ENCODE measurements at places on chromosomes 4 and X.

DNA sequence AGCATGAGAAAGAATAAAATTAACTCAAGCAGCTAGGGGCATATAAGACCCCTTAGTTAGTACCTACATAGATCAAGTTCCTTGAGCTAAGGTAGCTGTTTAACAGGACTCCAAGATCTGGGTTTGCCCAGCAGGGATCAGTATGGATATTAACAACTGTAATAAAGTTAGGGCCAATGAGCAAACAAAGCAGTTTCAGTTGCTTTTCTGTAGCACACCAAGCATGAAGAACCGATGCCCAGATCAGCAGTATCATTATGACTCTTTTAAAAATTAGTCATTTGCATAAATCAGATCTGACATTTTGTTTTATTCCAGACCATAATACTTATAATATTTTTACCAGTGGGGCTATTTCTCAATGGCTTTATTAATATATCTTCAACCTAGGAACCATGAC lies 80.9 kb downstream of the C4orf33 start:
- DNase-seq: no peak

DNA sequence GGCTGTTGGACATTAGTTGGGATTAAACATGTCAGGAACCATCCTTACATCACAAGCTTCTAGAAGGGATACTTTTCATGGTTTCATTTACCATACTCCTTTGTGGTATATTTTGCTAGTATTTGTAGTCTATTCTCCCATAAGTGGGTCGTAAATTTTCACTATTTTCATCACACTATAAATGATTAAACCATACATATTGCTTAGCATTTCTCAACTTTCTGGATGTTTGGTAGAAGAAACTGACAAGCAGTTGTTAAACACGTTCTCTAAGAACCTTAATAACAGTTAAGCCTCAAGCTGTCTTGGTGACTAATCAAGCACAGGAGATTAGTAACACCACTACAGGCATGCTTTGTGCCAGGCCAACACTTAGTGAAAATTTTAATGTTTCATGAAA lies 375.5 kb downstream of the NAF1 start:
- DNase-seq: no peak

DNA sequence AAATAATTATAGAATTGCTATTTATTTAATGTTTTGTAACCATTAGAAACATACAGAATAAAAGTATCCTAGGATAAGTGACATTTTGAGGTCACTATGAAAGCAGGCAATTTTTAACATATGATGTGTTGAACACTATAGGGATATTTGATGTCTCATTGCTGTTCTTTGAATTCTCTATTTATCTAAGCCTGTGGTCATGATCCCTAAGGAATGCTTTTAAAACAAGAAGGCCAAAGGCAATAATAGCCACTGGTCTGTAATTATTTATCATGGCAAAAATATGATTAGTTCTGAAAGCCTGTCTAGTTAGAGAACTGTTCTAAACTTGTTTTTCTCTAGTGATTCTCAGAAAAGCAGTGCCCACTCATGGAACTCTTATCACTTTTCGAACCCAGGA lies 186.6 kb downstream of the RPA4 start:
- DNase-seq: no peak

GRCh38 chr4:1713003-1713851 lies 1.1 kb upstream of the SLBP start:
- DNase-seq: no peak

- no peak for DNase-seq
Observed at GRCh38 chr4:11783588-11783987, 354.9 kb upstream of the HS3ST1 start.

- DNase-seq: no peak
Observed at GRCh38 chr4:176313596-176314336, 6.0 kb upstream of the SPCS3 start.

GRCh38 chrX:9339603-9340491 lies 125.0 kb upstream of the TBL1X start:
- DNase-seq: no peak

DNA sequence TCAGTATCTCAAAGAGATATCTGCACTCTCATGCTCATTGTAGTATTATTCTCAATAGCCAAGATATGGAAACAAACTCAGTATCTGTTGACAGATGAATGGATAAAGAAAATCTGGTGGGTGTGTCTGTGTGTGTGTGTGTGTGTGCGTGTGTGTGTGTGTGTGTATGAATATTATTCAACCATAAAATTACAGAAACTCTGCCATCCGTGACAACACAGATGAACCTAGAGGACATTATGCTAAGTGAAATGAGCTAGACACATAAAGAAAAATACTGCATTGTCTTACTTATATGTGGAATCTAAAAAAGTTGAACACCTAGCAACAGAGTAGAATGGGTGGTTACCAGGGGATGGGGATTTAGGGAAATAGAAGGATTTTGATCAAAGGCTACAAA lies 13.2 kb downstream of the XKRX start:
- no peak for DNase-seq

- peak; percentile 4 for DNase-seq
Observed at GRCh38 chr4:137510557-137511265, 21.6 kb downstream of the PCDH18 start.

DNA sequence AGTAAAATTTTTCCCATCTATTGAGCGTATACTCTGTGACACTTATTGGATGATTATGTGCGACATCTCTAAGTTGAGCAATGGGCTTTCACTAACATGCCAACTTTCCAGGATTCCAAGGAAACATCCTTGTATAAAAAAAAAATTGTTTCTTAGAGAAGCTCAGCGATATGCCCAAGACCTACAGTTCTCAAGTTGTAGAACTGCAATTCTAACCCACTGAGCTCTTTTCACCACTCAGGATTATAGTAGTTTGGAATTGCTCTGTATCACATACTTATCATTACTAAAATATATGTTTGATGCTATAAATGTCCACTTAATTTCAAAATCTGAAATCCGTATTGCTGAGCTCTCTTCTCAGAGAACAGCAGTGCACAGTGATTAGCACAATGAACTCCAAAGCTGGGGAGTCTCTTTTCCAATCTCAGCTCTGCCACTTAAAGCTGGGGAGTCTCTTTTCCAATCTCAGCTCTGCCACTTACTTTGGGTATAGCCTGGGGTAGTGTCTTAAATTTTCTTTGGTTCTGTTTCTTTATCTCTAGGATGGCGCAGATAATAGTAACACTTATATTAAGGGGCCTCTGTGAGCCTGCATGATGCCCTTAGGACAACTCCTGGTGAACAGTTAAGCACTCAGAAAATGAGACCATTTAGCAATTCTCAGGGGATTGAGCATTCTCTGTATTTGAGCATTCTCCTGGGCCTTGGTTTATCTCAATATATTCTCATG lies 1722.2 kb upstream of the AGA start:
- DNase-seq: no peak

DNA sequence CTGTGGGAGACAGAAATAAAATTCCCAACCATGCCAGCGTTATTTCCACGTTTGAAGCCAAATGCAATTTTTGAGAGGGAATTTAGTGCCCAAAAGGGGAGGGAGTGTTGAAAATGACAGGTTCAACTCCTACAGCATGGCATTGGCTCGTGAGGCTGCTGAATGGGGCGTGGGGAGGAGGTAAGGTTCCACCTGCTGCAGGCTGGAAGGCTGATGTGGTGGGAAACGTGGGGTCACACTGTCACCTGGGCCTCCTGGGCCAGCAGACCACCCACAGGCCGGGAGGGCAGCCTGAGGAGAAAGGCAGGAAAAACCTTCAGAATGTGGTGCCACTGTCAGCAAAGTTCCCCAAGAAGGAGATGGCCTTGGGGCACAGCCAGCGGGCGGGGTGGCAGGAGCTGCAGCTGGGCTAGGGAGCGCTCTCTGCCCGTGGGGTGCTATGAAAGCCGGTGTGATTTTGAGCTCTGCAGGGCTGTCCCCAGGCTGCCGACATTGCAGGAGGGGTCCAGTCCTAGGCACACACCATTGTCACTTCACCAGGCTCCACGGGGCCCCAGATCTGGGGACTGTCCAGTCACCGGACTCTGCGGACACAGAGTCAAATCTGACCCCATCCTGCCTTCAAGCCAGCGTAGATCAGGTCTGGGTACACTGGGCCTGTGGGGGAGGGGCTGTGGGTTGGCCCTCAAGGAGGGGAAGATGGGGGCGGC lies 19.6 kb downstream of the MSANTD1 start:
- DNase-seq: no peak

DNA sequence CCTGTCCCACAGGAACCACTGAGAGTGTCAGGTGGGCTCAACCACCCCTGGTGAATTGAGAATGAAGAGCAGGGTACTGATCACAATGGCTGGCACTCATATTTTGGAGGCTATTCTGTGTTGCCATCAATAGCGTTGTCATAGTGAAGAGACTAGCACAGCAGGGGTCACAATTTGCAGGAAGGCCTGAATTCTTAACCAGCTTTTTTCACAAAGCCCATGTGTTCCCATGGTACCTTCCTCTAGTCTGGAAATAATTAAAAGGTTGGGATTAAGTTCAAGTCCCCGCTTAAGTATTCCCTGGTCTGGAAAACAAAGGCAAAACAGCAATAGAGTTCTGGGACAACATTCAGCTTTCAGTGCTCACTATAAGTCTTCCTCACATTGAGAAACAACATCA lies 1051.7 kb downstream of the C4orf33 start:
- DNase-seq: no peak

DNA sequence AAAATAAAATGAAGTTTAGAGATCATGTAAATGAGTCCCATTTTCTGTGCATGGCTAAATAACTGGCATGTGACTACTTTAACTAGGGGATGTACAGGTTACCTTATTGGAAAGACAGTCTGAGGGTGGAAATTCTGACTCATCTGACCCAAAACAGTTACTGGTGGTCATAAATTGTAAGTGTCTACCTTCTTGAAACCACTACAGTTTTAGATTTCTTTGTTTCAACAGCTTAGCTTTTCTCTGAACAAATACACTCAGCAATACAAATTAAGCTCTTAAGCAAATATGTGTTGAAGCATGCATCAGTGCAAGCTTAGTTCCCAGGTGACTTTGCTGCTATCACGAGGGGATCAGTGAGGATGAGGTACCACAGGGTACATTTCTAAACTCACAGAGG lies 60.7 kb upstream of the PGM2 start:
- DNase-seq: peak; percentile 62

GRCh38 chrX:13147733-13148132 lies 103.3 kb upstream of the FAM9C start:
- DNase-seq: no peak

DNA sequence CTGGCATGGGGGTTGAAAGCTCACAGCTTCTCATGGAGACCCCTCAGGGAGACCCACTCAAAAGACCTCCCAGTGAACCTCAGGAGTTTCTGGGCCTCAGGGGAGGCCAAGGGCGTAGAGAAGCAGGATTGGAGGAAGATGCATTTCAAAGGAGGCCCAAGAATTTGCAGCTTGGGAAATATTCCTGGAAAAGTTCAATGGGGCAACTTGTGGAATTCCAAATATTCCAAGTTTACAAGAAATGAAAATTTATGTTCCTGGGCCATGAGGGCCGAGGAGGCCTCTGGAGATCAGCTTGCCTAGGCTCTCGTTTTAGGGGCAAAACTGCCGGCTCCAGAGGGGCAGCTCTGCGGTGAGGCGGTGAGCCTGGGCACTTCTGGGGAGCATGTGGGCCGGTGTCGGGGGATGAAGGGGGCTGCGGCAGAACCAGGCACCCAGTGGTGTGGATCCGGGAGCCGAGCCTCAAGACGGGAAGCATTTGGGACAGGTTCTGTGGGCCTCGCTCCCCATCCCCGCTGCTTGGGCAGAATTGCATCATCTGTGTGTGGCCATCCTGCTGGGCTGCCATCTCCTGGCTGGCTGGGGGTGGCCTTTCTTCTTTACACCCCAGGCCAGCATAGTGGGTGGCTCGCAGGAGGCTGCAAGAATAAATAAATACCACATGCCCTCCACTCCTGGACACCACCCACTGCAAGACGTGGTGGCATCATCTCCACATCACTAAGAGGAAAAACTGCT lies 54.6 kb upstream of the GPR78 start:
- DNase-seq: no peak

DNA sequence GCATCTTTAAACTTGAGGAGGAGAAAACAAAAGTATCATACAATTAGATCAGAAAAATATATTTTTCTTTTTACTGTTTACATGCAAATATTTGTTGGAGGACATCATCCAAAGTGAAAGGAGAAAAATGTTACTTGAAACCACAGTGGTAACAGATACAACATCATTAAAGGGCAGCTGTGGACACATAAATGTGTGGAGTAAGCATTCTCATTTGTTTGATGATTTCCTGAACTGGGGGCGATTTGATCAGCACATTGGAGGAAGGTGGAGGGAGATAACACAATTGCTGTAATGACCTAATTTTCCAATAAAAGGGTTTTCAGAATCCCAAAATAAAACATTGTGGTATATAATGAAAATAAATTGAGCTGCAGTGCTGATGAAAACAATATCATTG lies 314.5 kb upstream of the HS3ST1 start:
- DNase-seq: no peak

GRCh38 chrX:1754077-1754476 lies 139.2 kb downstream of the ASMT start:
- DNase-seq: no peak

- DNase-seq: no peak
Observed at GRCh38 chrX:9867753-9868152, 81.5 kb downstream of the SHROOM2 start.

DNA sequence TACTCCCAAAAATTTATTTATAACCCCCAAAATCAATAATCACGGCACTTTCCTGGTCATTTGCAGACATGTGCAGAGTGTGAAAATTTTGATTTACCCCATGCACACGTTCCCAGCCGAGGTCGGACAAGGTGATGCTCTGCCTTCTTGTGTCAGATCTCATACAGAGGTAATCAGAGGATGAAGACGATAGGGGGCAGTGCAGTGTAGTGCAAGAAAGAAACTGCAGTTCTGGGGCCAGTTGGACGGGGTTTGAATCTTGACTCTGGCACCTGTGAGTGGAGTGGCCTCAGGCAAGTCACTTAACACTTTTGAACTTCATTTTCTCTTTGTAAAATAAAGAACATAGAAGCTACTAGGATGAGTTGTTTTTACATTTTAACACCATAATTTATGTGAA lies 88.4 kb downstream of the FRMPD3 start:
- no peak for DNase-seq

DNA sequence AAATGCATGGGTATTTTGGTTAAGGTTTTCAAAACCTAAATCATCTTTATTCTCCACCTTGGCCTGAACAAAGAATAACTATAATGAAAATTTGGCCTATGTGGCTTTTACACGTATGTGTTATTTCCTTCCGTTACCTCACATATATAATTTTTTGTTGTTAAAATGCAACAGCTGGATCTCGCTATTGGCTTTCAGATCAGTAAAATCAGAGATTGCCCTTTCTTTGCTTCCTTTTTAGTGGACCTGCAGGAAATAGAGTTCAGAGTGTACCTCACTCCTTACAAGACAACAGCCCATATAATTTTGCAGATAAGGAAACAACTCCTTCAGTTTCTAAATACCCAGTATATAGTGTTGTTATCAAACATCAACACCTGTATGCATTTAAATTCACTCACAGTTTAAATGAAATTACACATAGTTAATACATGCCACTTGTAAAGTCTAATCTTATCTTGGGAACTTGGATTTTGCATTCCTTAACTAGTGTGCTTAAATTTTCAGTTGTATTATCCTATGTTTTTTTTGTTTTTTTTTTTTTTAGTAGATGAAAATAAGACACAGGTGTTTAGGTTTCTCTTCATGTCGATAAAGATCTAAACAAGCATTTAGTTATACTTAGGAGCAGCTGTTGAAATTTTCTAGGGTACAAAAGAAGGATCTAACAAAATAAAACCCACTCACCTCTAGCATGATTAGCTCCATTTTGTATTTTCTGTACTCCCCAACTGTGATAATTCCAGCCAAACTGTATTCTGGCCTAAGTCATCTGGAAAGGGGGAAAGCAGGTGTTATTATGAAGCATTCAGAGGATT lies 96.2 kb upstream of the SPRY1 start:
- DNase-seq: no peak
